ENCODE measurements at places on chromosomes 4 and X. TPM values are rescaled to one million over a fixed set of nuclear protein-coding genes. Genes with fewer than 3 reads are reported as not detected.

The PNMA5 gene
- not detected for polyA plus RNA-seq

The ADGRG4 gene
- polyA plus RNA-seq = not detected

The TENM3 gene
- not detected for polyA plus RNA-seq

The FOXP3 gene
- polyA plus RNA-seq = 0.07 TPM

The FAM149A gene
- polyA plus RNA-seq = not detected

DNA sequence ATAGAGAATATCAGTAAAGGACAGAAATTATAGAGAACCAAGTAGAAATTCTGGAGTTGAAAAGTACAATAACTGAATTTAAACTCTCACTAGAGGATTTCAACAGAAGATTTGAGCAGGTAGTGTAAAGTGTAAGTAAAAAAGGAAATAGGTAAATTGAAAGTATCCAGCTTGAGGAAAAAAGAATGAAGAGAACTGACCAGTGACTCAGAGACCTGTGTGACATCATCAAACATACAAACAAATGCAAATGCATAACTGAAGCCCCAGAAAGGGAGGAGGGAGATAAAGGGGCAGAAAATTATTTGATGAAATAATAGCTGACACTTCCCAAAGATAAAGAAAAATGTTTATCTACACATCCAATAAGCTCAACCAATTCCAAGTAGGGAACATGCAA, 8.3 kb upstream of the SPON2 start:
- H3K36me3 ChIP-seq = no peaks in the 10 kb centered on the region
- no peak overlapping the region for H3K4me3 ChIP-seq
- DNase-seq = no peak
- no peaks in the 10 kb centered on the region for H3K27me3 ChIP-seq
- peaks cover 33% of the 10 kb centered on the region for H3K4me1 ChIP-seq

- H3K36me3 ChIP-seq = no peaks in the 10 kb centered on the region
- no peaks in the 10 kb centered on the region for H3K27me3 ChIP-seq
- peak; percentile 14 for DNase-seq
- H3K4me1 ChIP-seq = peaks cover 23% of the 10 kb centered on the region
- peak overlapping the region; percentile 82 for H3K27ac ChIP-seq
- peak overlapping the region; percentile 91 for H3K4me3 ChIP-seq
These were observed 723 bp downstream of the WDFY3 start for GRCh38 chr4:84965553-84966381.

- no peaks in the 10 kb centered on the region for H3K4me1 ChIP-seq
- no peak for DNase-seq
- H3K27me3 ChIP-seq = no peaks in the 10 kb centered on the region
- no peak overlapping the region for H3K4me3 ChIP-seq
These were observed 79.9 kb upstream of the EGFL6 start for GRCh38 chrX:13489454-13489853.

DNA sequence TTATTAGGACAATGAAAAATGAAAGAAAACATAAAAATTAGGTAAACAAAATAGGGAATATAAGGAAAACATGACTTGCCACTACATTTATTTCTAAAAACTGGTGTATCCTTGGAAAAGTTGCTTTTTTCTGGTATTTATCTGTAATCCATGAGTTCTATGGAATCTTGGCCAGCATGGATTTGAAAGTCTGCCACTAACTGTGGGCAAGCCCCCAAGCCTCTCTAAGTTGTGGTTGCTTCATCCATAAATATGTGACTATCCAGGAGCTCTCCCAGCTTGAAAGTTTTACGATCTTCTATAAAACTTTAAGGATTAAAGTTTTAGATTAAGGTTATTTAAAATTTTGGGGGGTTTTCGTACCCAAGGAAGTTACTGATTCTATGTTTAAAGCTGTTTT, 21.8 kb downstream of the RPS6KA3 start:
- H3K27me3 ChIP-seq = no peaks in the 10 kb centered on the region
- no peak overlapping the region for H3K27ac ChIP-seq
- DNase-seq = no peak
- no peak overlapping the region for H3K4me3 ChIP-seq
- no peaks in the 10 kb centered on the region for H3K36me3 ChIP-seq
- peaks cover 79% of the 10 kb centered on the region for H3K4me1 ChIP-seq

- peaks cover 44% of the 10 kb centered on the region for H3K4me1 ChIP-seq
- no peak overlapping the region for H3K27ac ChIP-seq
- H3K27me3 ChIP-seq = no peaks in the 10 kb centered on the region
- H3K4me3 ChIP-seq = no peak overlapping the region
These were observed 34.4 kb downstream of the AFAP1 start for GRCh38 chr4:7904952-7905915.

DNA sequence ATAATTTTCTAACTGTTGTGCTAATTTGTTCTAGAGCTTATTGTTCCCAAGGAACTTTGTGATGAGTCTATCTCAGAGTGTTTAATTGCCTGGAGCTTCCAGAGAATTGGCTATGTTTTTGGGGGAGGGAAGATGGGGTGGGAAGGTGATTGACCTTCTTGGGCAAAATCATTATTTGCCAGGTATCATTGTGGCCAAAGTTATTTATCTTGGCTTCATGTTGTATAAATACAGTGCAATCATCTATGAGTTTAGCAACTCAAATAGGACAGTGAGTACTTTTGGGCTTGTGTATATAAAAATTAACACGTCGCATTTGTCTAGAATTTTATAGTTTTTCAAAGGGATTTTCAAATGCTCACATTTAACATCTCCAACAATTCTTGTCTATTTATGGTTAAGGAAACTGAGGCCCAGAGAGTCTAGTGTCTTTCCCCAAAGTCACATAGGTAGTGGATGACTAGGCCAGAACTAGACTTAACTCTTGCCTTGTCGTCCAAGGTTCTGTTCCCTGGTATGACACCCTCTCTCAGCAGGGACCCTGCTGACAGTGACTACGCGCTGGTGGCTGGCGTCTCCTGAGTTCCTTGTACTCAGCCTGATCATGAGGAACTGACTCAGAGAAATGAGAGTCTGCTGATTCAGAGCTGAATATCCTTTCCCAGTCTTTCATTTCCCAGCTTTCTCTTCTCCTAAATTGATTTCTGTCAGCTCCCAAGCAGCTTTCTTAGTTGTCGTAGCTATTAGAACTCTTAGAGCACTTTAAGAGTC, 27.7 kb downstream of the FNIP2 start:
- H3K4me1 ChIP-seq = peaks cover 65% of the 10 kb centered on the region
- no peaks in the 10 kb centered on the region for H3K27me3 ChIP-seq
- DNase-seq = no peak
- 0 out of 3 replicates have a peak, but pooled peaks cover 4% of the 10 kb centered on the region for H3K36me3 ChIP-seq

GRCh38 chr4:55512922-55513571, 33.7 kb downstream of the CLOCK start:
- no peaks in the 10 kb centered on the region for H3K27me3 ChIP-seq
- no peaks in the 10 kb centered on the region for H3K4me1 ChIP-seq
- DNase-seq = peak; percentile 20
- H3K36me3 ChIP-seq = no peaks in the 10 kb centered on the region
- H3K27ac ChIP-seq = no peak overlapping the region
- H3K4me3 ChIP-seq = no peak overlapping the region

- no peak overlapping the region for H3K27ac ChIP-seq
- H3K4me3 ChIP-seq = peak overlapping the region; percentile 55
- H3K27me3 ChIP-seq = no peaks in the 10 kb centered on the region
- no peaks in the 10 kb centered on the region for H3K4me1 ChIP-seq
These were observed 78.8 kb downstream of the RLIM start for GRCh38 chrX:74535408-74536151.

DNA sequence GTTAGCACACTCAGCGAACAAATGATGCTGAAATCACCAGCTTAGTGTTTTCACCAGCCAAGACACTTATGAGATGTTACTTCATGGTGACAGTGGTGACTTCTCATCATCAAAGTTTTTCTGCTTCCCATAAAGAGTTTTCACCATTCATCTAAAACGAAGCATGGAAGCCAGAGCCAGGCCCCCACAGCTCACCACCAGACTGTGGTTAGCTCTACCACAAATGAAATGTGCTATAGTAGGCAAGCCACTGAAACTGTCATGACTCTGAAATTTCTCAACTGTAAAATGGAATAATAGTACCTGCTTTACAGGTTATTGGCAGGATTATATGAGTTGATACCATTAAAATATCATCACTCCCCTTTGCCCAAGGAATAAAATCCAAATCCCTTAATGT, 56.4 kb upstream of the HHIP start:
- H3K4me1 ChIP-seq = no peaks in the 10 kb centered on the region
- no peaks in the 10 kb centered on the region for H3K36me3 ChIP-seq
- H3K27ac ChIP-seq = no peak overlapping the region
- DNase-seq = no peak

GRCh38 chrX:86263526-86263925, 115.3 kb downstream of the DACH2 start:
- no peak overlapping the region for H3K4me3 ChIP-seq
- DNase-seq = no peak
- no peak overlapping the region for H3K27ac ChIP-seq
- no peaks in the 10 kb centered on the region for H3K36me3 ChIP-seq
- H3K4me1 ChIP-seq = no peaks in the 10 kb centered on the region
